Endothelial cell of umbilical vein (primary cell): ENCODE measurements at places on chromosomes 1 and 21.

- H3K27me3 ChIP-seq = peaks cover 6% of the 10 kb centered on the region
- H3K36me3 ChIP-seq = no peaks in the 10 kb centered on the region
- H3K4me3 ChIP-seq = no peak overlapping the region
- no peak overlapping the region for H3K27ac ChIP-seq
Measured at GRCh38 chr1:44553127-44553758, 121.0 kb downstream of the TMEM53 start.

GRCh38 chr1:222081859-222082258 is 340.0 kb upstream of the DUSP10 start:
- H3K27ac ChIP-seq = no peak overlapping the region
- no peaks in the 10 kb centered on the region for H3K4me1 ChIP-seq
- no peaks in the 10 kb centered on the region for H3K36me3 ChIP-seq
- no peak for DNase-seq
- no peaks in the 10 kb centered on the region for H3K27me3 ChIP-seq
- no peak overlapping the region for H3K4me3 ChIP-seq

GRCh38 chr1:162131400-162132321 is 62.2 kb downstream of the NOS1AP start:
- no peaks in the 10 kb centered on the region for H3K27me3 ChIP-seq
- no peaks in the 10 kb centered on the region for H3K36me3 ChIP-seq
- no peak overlapping the region for H3K4me3 ChIP-seq

GRCh38 chr1:1470626-1471388 is 758 bp upstream of the ATAD3B start:
- H3K4me3 ChIP-seq = peak overlapping the region; percentile 98
- peaks cover 12% of the 10 kb centered on the region for H3K4me1 ChIP-seq
- no peaks in the 10 kb centered on the region for H3K27me3 ChIP-seq
- H3K27ac ChIP-seq = peak overlapping the region; percentile 59

- H3K27me3 ChIP-seq = peaks cover 2% of the 10 kb centered on the region
- no peak for DNase-seq
- H3K36me3 ChIP-seq = no peaks in the 10 kb centered on the region
- H3K4me1 ChIP-seq = peaks cover 4% of the 10 kb centered on the region
- H3K27ac ChIP-seq = no peak overlapping the region
Measured at GRCh38 chr21:33883118-33883517, 32.5 kb downstream of the ATP5PO start.

DNA sequence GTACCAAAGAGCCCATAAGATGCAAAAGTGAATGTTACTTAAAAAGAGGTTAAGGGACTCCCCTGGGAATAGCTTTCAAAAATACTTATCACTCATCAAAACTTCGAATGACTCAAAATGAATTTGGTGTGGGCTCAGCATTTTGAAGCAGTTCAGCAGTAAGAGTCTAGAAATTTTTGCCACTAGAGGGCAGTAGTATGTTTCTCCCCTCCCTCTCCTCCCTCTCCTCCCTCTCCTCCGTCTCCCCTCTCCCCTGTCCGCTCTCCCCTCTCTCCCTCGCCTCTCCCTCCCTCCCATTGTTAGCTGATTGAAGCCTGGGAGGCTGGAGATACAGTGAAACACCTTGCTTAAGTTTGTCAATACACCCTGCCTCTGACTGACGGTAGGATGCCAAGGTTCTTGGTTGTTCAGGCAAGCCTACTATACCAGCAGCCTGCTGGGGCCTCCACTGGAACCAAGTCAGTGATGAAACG is 70.8 kb upstream of the TENT5C start:
- no peak overlapping the region for H3K4me3 ChIP-seq
- no peak overlapping the region for H3K27ac ChIP-seq
- peak; percentile 47 for DNase-seq
- no peaks in the 10 kb centered on the region for H3K36me3 ChIP-seq
- H3K27me3 ChIP-seq = peaks cover 2% of the 10 kb centered on the region
